ENCODE measurements at places on chromosomes 4 and X. TPM values are rescaled to one million over a fixed set of nuclear protein-coding genes. Genes with fewer than 3 reads are reported as not detected.

UGT2B15 gene
- total RNA-seq = not detected

REELD1 gene
- total RNA-seq = 0.21 TPM

RAI2 gene
- 24.3 TPM for total RNA-seq

FNIP2 gene
- 74.3 TPM for total RNA-seq

RCHY1 gene
- total RNA-seq = 11.2 TPM

GRCh38 chr4:20544645-20545044 lies 155.6 kb upstream of the PACRGL start:
- H3K4me3 ChIP-seq = no peak overlapping the region
- H3K27ac ChIP-seq = no peak overlapping the region
- no peaks in the 10 kb centered on the region for H3K27me3 ChIP-seq
- no peaks in the 10 kb centered on the region for H3K36me3 ChIP-seq
- DNase-seq = no peak

GRCh38 chr4:107304699-107305286 lies 268.7 kb upstream of the DKK2 start:
- H3K27ac ChIP-seq = no peak overlapping the region
- no peaks in the 10 kb centered on the region for H3K27me3 ChIP-seq
- DNase-seq = no peak

GRCh38 chrX:31872007-31872406 lies 800.2 kb upstream of the FTHL17 start:
- H3K4me3 ChIP-seq = no peak overlapping the region
- H3K27ac ChIP-seq = no peak overlapping the region
- no peaks in the 10 kb centered on the region for H3K36me3 ChIP-seq

DNA sequence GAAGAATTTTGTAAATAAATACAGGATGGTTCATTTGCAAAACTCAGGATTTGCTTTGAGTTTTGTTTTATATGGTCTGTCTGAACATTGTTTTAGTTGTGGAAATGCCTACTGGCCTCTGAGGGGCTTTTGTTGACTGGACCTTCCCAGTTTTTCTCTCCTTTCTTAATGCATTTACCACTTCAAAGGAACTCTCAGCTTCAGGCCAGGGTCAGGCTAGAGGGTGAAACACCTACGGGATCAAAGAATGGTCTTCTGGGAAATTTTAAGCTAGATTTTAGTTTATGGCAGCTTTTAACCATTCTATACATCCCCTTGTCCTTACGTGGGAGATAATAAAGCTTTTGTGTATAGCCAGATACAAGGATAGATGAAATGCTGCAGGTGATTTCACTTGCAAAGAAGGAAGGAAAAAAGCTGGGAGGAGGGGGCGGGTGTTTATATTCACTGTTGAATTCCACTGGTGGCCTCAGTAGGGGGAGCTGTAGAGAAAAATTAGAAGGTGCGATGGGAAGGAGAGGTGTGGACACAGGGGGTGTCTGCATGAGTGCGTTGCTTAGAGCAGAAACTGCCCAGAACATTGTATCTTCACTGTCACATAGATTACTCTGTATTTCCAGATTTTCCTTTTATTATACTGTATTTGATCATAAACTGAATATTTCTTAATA lies 151.8 kb downstream of the TSPAN5 start:
- H3K4me3 ChIP-seq = no peak overlapping the region
- peaks cover 16% of the 10 kb centered on the region for H3K4me1 ChIP-seq
- no peaks in the 10 kb centered on the region for H3K27me3 ChIP-seq

- H3K36me3 ChIP-seq = no peaks in the 10 kb centered on the region
- DNase-seq = no peak
- no peaks in the 10 kb centered on the region for H3K27me3 ChIP-seq
- no peak overlapping the region for H3K4me3 ChIP-seq
Measured at GRCh38 chr4:111228396-111228795, 605.5 kb upstream of the PITX2 start.

- no peaks in the 10 kb centered on the region for H3K27me3 ChIP-seq
- no peaks in the 10 kb centered on the region for H3K4me1 ChIP-seq
- H3K4me3 ChIP-seq = no peak overlapping the region
- no peak for DNase-seq
- no peak overlapping the region for H3K27ac ChIP-seq
Measured at GRCh38 chrX:21158678-21159077, 215.5 kb upstream of the CNKSR2 start.

- no peak overlapping the region for H3K27ac ChIP-seq
- H3K27me3 ChIP-seq = no peaks in the 10 kb centered on the region
- no peak for DNase-seq
- no peaks in the 10 kb centered on the region for H3K36me3 ChIP-seq
- H3K4me3 ChIP-seq = no peak overlapping the region
Measured at GRCh38 chrX:2954541-2954940, 25.4 kb upstream of the ARSD start.
